Stimulated activated CD8-positive, alpha-beta memory T cell treated with anti-CD3 and anti-CD28 coated beads, Interleukin-15, amount 100 ng/mL, for 24 hours (primary cell): ENCODE measurements at places on chromosomes 2 and 18.

- DNase-seq, result no peak
Measured at GRCh38 chr2:159773886-159774285, 24.1 kb downstream of the CD302 start.

GRCh38 chr2:12314127-12314760, 402.5 kb upstream of the TRIB2 start:
- no peak for DNase-seq

DNA sequence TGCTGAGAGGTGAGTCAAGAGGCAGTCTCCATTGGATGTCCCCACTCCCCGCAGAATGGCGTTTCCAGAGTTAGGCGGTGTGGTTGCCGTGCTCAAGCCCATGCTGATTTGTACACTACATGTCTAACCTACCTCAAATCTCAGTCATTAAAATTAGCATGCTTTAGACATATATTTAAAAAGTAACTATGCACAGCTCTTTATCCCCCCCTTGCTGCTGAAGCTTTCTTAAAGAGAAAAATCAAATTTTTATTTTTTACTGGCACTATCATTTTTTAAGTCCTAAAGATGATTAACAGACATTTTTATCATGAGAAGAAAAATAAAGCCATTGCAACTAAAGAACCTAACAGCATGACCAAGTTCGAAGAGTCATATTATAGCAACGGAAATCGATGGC, 42.9 kb downstream of the BOLA3 start:
- DNase-seq, result no peak

- DNase-seq, result no peak
Measured at GRCh38 chr18:50468807-50469206, 91.1 kb upstream of the MAPK4 start.

GRCh38 chr2:145344076-145344724, 824.3 kb upstream of the ZEB2 start:
- DNase-seq, result no peak

DNA sequence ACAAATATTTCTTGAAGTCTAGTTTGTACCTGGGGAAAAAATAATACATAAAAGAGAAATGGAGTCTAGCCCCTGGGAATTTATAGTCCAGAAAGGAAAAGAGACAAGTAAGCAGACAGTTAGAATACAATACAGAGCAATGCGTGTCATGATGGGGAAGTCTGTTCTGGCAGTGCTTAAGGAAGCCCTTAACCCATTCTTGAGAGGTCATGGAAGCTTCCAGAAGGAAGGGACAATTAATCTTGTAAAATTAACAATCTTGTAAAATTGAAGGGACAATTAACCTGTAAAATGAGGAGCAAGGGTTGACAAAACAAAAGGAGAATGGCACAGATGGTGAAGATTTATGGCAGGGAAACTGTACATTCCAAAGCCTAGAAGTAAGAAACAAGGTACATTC, 66.7 kb downstream of the METTL4 start:
- DNase-seq, result no peak

- no peak for DNase-seq
Measured at GRCh38 chr2:199433204-199433832, 24.4 kb downstream of the SATB2 start.

DNA sequence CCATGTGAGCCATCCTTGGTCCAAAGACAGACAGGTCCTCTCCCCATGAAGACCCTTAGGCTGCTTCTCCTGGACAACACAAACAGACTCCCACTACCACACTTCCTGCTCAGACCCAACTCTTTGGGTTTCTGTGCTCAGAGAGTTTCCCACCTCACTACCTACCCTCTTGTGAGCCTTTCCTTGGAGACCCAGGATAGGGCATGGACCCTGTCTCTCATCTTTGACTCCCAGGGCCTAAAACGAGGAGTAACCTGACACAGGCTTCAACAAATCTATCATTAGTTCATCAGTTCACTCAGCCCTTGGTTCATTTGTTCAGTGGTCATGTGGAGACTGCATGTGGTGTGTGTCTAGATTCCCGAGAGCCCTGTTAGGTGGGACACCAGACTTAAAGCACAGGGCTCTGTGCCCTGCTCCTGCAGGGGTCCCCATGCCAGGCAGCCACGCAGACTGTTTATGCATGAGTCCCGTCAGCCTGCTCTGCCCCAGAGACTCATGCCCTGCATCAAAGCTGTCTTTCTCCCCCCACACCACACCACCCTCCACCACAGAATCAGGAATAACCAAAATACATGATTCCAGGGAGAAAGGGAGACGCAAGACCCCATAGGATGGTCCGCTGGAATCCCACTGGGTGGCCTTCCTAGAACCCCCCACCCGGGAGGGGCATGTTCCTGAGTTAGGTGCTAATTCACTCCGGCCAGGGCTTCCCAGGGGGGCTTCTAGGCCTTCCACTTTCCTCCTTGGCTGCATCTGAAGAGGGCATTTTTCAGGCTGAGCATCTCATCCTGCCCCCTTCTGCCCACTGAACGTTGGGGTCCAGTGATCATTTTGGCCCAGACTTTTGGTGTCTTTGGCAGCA, 100.2 kb upstream of the TEX51 start:
- no peak for DNase-seq

DNA sequence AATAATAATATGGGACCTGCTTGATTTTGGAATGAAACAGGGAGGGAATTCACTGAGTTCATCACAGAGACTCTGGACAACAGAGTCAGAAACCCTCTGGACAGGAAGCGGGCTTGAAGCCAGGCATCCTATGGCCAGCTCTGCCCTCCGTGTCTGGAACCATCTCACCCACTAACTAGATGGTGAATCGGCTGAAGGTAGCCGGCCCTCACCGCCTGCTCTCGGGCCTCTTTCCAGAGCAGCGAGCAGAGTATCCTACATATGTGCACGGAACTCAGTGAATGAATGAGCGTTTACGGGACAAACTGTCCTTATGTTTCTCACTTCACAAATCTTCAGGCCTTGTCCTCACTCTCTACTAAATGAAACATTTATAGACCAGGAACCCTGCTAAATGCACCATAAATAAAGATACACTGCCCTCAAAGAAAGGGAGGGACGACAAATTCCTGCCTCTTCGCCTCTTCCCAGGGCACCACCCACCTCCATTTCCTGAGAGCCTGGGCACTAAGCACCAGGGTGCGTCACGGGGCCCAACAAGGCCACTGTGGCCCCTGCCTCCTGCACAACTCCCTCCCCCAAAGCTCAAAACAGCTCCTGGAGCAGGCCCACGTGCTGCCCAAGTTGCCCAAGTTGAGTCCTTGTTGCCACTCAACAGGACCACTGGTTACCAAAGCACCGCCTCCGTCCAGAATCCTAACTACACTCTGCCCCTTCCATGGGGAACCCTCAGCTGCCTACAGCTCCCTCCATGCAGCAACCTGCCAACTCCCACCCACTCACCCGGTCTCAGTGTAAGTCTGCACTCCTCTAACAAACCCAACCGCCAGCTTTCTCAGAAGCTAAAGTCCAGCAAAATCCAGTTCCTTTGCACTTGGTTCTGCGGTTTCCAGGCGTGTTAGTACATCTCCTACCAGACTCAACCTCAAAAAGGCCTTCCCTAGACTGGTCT, 1.7 kb downstream of the TBC1D8 start:
- no peak for DNase-seq

DNA sequence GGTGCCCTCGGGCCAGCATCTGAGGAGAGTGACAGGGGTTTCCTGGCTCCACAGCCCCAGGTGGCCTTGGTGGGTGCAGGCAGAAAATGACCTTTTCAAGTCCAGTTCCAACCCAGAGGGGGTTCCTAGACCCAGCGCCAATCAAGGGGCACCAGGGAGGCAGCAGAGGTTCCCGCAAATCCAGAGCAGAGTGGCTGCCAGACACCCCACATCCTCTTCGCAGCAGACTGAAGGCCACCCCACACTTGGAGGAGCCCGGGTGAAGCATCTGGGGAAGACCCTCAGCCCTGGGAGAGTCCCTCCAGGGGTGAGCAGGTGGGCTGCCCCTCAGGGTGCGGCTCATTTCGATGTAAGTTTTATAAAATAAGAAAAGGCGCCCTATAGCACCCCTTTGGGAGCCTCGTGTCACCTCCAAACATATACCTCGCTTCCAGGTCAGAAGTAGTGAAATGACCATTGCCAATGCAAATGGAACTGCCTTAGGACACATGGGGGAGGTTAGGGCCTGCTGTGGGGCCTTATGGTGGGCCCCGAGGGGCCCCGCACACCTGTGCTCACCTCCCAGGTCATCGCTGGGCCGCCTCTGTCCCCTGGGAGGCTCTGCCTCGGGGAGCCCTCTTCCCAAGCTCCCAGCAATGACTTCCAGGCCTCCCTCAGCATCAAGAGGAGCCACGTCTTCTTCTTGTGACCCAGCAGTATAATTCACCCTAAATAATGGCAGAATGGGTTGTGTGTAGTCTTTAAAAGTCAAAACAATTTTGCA, 11.0 kb downstream of the RTP5 start:
- no peak for DNase-seq

- DNase-seq, result no peak
Measured at GRCh38 chr2:197209246-197209645, 101.3 kb downstream of the ANKRD44 start.

- DNase-seq, result no peak
Measured at GRCh38 chr2:7819316-7819715, 862.5 kb upstream of the ID2 start.

DNA sequence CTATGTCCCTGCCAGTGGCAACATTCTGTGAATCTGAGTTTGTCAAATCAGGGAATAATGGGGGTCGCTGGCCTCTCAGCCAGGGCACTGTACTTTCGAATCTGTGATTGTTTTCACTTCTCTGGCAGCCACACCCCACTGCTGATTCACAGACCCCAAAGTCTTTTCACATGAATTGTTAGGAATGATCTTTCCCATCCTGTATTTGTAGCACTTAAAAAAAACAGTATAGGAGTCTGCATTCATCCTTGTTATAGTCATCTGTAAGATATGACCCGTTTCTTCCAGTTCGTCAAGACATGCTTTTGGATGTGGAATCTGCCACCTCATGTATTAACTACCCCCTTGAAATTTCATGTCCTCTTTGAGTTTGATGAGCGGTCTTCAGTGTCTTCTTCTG, 928 bp downstream of the NAGK start:
- no peak for DNase-seq

- no peak for DNase-seq
Measured at GRCh38 chr2:83224591-83225200, 1234.4 kb downstream of the SUCLG1 start.

DNA sequence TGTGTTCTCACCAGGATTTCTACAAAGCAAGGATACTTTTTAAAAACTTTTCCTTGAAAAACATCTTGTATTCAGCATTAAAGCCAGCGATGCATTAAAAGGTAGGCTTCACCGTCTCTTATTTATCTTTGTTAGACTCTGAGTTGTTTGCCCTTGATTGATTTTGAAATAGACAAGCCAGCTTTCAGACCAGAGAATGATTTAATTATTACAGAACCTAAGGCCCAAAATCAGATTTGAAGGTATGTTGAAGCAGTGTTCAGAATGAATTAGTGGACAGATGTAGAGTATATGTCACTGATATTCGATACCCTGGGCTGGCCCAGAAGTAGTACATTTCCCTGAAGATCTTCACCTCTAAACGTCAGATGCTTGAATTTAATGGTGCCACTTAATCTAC, 136.4 kb downstream of the THSD7B start:
- no peak for DNase-seq

- no peak for DNase-seq
Measured at GRCh38 chr2:207825045-207825954, 55.6 kb upstream of the FZD5 start.

- DNase-seq, result no peak
Measured at GRCh38 chr2:165164201-165164600, 39.6 kb downstream of the SCN3A start.

GRCh38 chr18:51153659-51154371, 43.7 kb downstream of the MEX3C start:
- peak; percentile 26 for DNase-seq

DNA sequence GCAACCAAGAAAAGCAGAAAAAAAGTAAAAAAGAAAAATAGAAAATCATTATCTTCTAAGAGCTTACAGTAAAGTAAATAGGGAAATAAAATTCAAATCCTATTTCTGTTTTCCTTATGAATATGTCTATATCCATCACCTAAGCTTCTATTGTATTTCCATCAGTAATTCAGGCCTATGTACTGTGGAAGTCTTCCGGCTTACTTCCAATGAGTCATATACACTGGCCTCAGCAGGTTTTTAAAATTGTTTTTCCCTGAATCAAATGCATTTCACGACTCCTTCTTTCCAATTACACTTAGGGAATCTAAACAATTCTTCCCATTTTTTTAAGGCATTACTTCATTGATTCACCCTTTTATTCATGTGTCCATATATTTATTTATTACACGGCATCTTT, 164.7 kb downstream of the CCDC102B start:
- DNase-seq, result no peak

- no peak for DNase-seq
Measured at GRCh38 chr2:66682476-66682875, 247.6 kb downstream of the MEIS1 start.

- no peak for DNase-seq
Measured at GRCh38 chr2:183740241-183740640, 616.0 kb downstream of the NUP35 start.

DNA sequence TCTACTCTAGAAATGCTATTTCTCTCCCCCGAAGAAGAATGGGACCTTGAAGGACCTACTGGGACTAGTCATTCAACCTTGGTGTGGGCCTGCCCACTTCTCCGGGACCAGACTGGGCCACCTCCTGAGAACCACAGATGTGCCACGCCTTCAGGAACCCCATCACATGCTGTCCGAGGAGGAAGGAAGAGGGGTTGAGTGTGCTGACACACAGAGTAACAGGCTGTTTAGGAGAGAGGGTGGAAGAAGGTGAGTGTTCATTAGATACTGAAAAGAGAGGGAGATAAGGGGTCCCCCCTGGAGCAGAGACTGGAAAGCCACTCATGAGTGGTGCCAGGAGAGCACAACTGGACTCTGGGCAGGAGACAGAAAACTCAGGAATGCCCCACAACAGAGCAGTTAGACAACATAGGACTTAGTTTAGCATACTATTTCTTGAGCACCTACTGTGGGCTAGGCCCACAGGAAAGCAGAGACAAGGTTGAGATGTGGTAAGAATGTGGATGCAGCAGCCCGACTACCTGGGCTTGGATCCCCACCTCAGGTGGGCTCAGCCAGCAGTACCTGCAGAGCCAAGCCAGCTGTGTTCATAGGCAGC, 286.4 kb upstream of the NCKAP5 start:
- no peak for DNase-seq

DNA sequence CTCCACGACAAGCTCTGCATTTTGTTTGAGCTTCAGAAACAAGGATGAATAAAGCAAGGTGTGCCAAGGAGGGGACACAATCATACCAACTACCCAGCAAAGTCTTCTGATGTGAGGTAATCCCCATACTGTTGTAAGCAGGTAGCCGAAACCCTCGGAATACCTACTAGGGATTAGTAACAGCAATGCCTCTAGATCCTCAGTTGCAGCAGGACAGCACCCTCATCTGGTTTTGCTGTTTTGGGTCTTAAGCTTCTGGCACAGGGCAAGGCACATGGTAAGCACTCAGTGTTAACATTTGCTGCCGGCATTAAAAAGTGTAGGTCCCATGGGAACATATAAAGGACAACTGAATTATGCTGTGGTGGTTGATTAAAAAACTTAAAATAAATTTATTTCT, 16.0 kb upstream of the LINC00305 start:
- no peak for DNase-seq

DNA sequence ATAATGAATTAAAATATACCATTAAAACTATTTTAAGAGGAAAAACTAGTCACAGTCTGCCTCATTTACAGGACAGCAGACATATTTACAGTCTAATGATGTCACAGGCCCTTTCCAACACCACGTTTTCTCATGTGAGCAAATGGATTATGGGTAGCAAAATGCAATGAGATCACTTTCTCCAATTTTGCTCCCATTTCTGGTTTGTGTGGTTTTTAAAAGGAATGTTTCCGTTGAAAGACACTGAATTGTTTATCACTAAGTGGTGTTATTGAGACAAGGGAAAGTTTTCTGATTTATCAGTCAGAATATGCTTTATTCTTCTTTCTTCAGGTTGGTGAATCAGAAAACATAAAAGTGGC, 11.4 kb upstream of the NR4A2 start:
- no peak for DNase-seq
